NCI-H2081 (cell line): ENCODE measurements at places on chromosomes 1 and 21.

- no peak for DNase-seq
Observed at GRCh38 chr1:243792891-243793290, 57.2 kb downstream of the AKT3 start.

DNA sequence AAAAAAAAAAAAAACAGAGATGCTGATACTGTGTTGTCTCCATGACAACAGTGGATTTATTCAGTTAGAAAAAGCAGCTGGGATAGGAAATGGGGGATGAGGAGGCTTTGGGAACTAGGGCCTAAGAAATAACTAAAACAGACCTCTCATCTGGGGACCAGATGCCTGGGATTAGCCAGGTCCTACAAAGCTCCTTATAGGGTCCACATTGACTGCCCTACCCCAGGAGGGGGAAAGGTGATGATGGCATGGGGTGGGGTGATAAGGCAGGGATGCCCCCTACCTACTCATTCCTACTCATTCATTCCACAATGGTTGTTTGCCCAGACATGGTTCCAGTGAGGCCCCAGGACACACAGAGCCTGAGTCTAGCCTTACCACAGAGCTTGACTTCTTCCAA lies 131.2 kb downstream of the PLXNA2 start:
- DNase-seq, result no peak

- DNase-seq, result no peak
Observed at GRCh38 chr1:157542676-157543075, 9.6 kb downstream of the FCRL5 start.

GRCh38 chr1:164515231-164515630 lies 43.8 kb upstream of the PBX1 start:
- no peak for DNase-seq

GRCh38 chr1:162990665-162991064 lies 78.5 kb upstream of the RGS4 start:
- no peak for DNase-seq
